ENCODE measurements at places on chromosomes 1 and 21.

GRCh38 chr1:47211796-47212269, 20.2 kb downstream of the TAL1 start:
- DNase-seq = no peak

DNA sequence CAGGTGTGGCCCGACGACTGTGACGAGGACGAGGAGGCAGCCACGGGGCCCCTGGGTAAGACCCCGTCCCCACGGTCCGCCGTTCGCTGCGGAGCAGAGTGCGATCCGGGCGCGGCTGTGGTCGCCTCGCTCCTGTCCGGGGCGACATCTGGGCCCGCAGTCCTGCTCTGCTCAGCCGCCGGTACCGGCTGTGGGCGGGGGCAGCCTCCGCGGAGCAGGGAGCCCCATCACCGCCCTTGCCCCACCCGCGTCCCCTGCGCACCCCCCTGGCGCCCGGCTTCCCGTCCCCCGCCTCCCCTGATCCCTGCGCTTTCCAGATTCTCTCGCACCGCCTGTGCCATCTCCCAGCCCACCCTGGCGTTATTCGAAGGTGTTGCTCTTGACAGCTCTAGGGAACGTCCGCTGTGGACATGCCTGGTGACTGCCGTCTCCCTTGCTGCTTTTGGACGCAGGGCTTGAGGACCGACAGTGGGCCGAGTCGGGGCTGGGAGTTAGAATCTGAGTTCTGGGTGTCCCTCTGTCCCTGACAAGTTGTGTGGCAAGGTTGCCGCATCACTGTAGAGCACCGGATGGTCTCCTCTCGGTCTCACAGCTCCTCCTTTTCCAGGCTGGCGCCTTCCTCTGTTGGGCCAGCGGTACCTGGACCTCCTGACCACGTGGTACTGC, 596 bp downstream of the TOR3A start:
- no peak for DNase-seq

- no peak for DNase-seq
These were observed 2.0 kb upstream of the B3GALT5 start for GRCh38 chr21:39610703-39611102.

DNA sequence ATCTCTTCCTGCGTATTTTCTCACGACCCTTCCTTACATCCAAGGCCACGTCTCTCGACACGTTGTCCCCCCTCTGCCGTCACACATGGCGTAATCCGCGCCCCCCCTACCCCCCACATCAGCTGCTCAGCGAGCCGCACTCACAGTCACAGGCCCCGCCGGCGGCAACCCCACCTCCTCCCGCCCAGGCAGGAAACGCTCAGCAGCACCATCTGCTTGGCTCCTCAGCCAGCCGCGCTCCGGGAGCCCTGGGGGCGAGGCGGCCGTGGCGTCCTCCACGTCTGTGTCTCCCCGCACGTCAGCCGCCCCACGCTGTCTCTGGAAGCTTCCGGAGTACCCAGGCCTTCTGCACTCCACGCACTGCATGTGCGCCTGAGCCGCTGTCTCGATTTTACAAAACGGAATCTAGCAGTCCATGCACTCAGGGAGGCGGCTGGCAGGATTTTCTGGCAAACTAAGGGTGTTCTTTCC, 64.6 kb downstream of the SIK1 start:
- no peak for DNase-seq

GRCh38 chr1:87926131-87926830, 597.6 kb downstream of the LMO4 start:
- no peak for DNase-seq

DNA sequence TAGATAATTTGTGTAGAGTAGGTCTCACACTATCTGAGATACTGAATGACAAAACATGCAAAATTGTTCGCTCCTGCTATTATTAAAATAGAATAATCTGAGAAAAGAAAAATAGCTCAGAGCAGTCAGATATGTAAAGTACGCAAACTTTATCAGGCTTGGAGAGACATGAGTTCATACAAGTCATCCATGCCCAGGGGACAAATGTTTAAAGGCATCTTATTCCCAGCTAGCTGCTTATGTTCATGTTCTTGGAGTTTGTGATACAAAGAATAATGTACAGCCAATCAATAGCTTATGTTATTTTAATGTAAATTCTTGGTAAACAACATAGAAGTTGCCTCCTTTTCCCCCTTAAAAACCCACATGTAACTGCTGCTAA, 69.4 kb upstream of the USP25 start:
- DNase-seq = no peak

GRCh38 chr1:41024953-41025352, 3.4 kb upstream of the SLFNL1 start:
- DNase-seq = no peak

DNA sequence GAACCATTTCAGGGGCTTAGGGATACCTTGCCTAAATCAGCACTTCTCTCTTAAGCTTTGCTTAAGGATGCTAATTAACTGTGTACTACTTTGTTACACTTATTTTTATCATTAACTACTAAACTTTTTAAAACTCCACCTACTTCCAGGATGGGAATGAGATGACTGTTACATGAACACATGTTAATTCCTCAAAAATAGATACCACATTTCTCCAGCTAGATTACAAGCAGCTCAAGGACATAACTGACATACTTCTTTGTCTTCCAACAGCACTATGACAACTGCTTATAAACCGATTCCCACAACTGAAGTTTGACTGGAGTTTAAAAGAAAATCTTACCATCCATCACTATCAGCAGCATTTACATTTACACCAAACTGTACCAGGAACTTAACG, 53.7 kb downstream of the TP53BP2 start:
- no peak for DNase-seq

DNA sequence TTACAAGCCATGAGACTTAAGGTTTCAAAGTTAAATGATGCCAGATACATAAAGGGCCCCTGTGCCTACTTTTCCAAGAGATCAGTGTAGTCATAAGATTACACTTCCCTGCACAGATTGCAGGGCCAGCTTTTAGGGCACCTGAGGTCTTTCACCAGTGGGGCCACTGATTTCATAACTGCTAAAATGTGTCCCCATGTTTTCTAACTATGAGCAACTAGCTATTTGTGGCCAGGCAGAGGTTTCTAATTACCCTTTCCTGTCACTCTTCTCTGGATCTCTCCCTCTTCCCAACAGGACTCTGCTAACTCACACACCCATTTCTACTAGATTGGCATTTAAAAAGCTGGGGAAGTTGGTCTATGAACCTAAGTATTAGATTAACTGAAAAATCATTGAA, 207.1 kb upstream of the SGIP1 start:
- DNase-seq = no peak

- no peak for DNase-seq
These were observed 104.9 kb upstream of the SOD1 start for GRCh38 chr21:31554511-31555022.

GRCh38 chr21:20720623-20721022, 277.6 kb upstream of the NCAM2 start:
- DNase-seq = no peak

- DNase-seq = no peak
These were observed 7.4 kb downstream of the IFNAR1 start for GRCh38 chr21:33332143-33332542.
